ENCODE measurements at places on chromosomes 4 and X. TPM values are rescaled to one million over a fixed set of nuclear protein-coding genes. Genes with fewer than 3 reads are reported as not detected.
A peak's percentile ranks its signal among the peaks of the same experiment; 100 is the strongest.

DNA sequence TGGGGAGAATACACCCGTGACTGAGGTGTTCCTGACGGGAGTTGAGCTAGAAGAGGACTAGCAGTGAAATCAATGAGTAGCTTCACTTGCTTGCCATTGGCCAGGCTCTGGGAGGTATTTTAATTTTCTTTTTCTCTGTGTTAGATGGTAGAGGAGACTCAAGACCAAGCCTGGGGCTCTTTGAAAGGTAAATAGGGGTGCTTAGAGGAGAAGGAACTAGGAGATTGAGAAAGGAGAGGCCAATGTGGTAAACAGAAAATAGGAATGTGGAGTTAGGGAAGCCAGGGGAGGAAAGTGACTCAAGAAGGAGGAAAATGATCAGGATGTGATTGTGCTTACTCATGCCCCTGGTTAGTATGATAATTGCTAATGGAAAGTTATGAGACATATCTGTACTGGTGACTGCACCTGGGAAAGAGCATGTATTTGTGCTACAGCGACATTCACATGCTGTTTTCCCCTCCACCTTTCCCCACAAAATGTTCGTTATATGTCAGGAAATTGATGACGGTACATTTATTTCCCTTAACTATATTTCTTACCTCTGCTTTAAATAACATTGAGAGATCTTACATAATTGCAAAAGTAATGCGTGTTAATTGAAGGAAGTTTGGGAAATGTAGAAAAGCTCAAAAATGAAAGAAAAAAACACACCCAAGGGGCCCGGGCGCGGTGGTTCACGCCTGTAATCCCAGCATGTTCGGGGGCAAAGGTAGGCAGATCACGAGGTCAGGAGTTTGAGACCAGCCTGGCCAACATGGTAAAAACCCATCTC lies 16.9 kb upstream of the LRBA start:
- DNase-seq = no peak

DNA sequence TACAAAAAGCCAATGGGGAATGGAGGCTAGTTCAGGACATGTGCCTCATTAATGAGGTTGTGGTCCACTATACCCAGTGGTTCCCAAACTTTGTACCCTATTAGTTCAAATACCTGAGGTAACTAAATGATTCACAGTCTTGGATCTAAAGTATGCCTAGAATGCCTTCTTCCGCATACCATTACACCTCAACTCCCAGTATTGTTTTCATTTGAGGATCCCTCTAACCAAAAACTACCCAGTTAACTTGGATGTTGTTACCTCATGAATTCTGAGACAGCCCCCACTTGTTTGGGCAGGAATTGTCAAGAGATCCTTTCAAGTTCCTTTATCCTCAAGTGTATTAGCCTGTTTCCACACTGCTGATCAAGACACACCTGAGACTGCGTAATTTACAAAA lies 439.2 kb downstream of the PCDH10 start:
- DNase-seq = no peak

- DNase-seq = no peak
These were observed 85.7 kb downstream of the ADRA2C start for GRCh38 chr4:3851881-3852280.

- no peak for DNase-seq
These were observed 1663.1 kb downstream of the STIM2 start for GRCh38 chr4:28523681-28524190.

- DNase-seq = peak; percentile 17
These were observed 654.9 kb upstream of the HTR2C start for GRCh38 chrX:113929004-113929403.

GRCh38 chr4:83392562-83392961 lies 57.9 kb upstream of the HPSE start:
- no peak for DNase-seq

OTUD6A gene
- polyA plus RNA-seq = not detected

GRCh38 chrX:17706676-17707075 lies 30.6 kb upstream of the SCML1 start:
- no peak for DNase-seq

NMU gene
- polyA plus RNA-seq = 10.3 TPM

Data from spinal cord (tissue), 10 donors.